ENCODE measurements at places on chromosomes 4 and X.

GRCh38 chr4:11549525-11549924 is 120.8 kb upstream of the HS3ST1 start:
- no peak for DNase-seq

DNA sequence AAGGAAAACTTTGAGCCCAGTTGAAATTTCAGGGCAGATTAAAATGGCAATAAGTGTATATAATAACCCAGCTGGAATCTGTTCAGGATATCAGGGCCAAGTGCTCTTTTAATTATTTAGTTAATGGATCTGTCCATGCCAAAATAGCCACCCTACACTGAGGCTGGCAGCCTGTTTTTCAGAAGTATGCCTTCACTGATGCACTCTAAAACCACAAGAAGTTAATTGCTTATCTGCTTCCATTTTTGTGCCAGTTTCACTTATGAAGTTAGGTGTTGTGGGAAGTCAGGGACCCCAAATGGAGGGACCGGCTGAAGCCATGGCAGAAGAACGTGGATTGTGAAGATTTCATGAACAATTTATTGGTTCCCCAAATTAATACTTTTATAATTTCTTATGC is 960.3 kb downstream of the C4orf33 start:
- DNase-seq: no peak

- no peak for DNase-seq
These were observed 133.0 kb upstream of the LEF1 start for GRCh38 chr4:108301545-108302251.

- peak; percentile 55 for DNase-seq
These were observed 143.6 kb downstream of the TMEM164 start for GRCh38 chrX:110146521-110146920.

- peak; percentile 72 for DNase-seq
These were observed at the start of gene AREG for GRCh38 chr4:74444891-74445642. Gene AREG (plus strand): TSS chr4:74445136. CDS start chr4:74445346, 210 bp downstream.

- DNase-seq: no peak
These were observed 461 bp downstream of the FBXW7 start for GRCh38 chr4:152535360-152535902.
